Activated CD8-positive, alpha-beta memory T cell treated with anti-CD3 and anti-CD28 coated beads, Interleukin-2, amount 50 U/mL, for 48 hours (primary cell): ENCODE measurements at places on chromosomes 1 and 21.

DNA sequence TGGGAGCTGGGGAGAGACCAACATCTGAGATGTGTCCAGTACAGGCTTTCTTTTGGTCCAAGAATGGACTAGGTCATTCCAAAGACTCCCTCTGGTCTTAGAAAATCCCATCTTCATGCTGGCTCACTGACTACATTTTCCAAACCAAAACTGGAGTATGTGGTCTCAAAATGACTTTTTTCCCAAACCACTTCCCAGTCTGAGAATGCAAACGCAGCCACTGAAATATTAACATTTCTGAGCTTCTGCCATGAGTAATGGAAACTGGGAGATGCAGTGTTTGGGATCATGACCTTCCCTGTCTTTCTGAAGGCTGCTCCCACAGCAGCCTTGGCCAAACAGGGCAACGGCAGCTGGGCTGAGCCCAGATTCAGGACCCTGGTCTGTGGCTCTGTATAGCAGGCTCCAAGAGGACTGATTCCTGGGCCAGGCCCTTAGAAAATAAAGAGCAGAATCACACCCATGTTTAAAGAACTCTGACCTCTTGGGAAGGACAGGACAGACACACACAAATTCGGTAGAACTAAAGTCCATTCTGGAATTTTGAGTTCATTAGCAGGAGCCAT is 62.1 kb upstream of the CNTN2 start:
- DNase-seq, result no peak

GRCh38 chr1:20216574-20216973 is 30.3 kb upstream of the PLA2G2C start:
- no peak for DNase-seq

GRCh38 chr1:203361945-203362719 is 11.2 kb upstream of the FMOD start:
- DNase-seq, result no peak

- no peak for DNase-seq
Measured at GRCh38 chr1:178500936-178501554, 4.3 kb upstream of the CLEC20A start.

- DNase-seq, result no peak
Measured at GRCh38 chr1:152020849-152021248, 16.0 kb downstream of the S100A11 start.

DNA sequence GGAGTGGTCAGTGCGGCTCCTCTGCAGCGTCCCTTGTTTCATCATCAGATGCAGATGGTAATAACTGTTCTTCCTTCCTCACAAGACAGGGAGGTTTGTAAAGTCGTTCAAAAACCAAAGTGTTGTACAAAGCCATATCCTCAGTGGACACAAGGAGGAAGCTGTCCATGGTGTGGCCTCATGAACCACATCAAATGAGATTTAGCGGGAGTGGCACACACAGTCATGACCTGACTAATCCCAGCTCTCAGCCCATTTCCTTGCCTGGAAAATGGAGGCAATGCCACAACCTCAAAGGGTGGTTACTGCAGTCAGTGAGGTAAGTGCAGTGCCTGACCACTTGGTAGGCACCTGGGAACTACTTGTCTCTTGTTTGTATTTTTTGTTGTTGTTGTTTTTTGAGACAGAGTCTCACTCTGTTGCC is 13.4 kb downstream of the ENTREP3 start:
- DNase-seq, result no peak

- DNase-seq, result peak; percentile 81
Measured at GRCh38 chr1:148362626-148363438, 120.3 kb downstream of the PPIAL4G start.

GRCh38 chr1:8739377-8739776 is 78.1 kb downstream of the RERE start:
- no peak for DNase-seq

GRCh38 chr1:92486251-92487077 is at the start of gene GFI1:
Gene GFI1, minus strand, starts transcription at chr1:92486925. Its CDS starts 3,438 bp downstream, at chr1:92483487.
- peak; percentile 91 for DNase-seq
